AML-193 (cell line): ENCODE measurements at places on chromosomes 2 and 18.

DNA sequence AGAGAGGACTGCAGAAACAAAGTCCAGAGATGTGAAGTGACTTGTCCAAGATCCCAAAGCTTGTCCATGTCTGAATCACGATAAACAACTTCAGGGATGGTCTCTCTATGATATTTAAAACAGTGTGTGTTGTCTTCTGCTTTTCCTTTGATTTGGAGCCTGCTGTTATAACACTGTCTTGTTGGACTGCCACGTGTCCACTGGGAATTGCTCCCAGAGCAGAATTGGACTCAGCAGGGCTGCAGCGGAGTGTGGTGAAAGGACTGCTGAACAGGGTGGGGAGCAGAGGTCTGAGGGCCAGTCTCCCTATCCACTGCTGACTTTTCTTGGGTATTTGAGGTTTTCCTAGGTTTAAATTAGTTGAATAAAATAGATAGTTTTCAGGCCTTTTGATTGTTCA lies 68.3 kb downstream of the IL1R2 start:
- DNase-seq: no peak

- no peak for DNase-seq
Observed at GRCh38 chr2:3108710-3109702, 268.6 kb downstream of the EIPR1 start.

- no peak for DNase-seq
Observed at GRCh38 chr18:49788327-49788898, 24.9 kb downstream of the ACAA2 start.

DNA sequence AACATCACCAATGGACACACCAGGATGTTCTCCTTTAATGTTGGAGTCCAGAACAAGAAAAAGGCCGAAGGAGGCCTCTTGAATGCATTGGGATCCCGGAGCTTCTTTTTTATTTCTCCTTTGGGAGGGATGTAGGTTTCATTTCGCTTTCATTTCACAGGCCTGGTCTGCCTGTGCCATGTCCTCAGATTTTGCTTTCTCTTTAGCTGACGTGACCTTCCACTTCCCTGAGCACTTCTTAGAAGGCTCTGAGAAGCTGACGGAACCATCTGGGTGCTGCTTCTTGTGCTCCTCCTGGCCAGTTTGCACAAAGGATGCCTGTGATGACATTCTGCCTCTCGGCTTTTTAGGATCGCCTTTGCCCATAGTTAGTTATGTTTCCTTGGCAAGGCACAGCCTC lies 15.1 kb upstream of the MBOAT2 start:
- no peak for DNase-seq

GRCh38 chr2:24875272-24875671 lies 44.8 kb downstream of the ADCY3 start:
- no peak for DNase-seq

DNA sequence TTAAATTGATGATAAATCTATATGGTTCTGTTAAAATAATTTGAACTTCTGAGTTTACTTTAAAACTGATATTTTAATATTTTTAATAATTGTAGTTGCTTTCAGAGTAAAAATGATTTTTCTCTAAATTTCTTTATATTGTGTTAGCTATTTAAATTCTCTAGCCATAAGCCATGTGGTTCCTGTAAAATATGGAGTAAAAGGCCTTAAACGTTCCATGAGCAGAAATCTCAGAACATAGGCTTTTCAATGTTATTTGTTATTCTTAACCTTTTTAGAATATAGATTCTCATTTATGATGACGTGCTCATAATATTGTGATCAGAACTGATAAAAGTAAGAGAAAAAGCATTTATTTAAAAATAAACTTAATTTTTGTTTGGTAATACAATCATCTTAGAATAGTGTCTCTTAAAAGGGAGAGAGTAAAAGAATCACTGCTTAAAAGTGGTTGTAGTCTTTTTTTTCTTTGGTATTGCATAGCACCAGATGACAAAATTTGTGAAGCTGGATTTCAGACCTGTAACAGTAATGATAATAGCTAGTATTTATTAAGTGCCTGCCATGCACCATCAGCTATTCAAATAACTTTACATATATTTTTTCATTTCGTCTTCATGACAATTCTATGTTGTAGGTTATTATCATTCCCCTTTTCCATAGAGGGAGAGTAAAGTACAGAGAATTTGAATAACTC lies 2.7 kb downstream of the BMPR2 start:
- DNase-seq: no peak
